ENCODE measurements at places on chromosomes 6 and 20. TPM values are rescaled to one million over a fixed set of nuclear protein-coding genes. Genes with fewer than 3 reads are reported as not detected.

DNA sequence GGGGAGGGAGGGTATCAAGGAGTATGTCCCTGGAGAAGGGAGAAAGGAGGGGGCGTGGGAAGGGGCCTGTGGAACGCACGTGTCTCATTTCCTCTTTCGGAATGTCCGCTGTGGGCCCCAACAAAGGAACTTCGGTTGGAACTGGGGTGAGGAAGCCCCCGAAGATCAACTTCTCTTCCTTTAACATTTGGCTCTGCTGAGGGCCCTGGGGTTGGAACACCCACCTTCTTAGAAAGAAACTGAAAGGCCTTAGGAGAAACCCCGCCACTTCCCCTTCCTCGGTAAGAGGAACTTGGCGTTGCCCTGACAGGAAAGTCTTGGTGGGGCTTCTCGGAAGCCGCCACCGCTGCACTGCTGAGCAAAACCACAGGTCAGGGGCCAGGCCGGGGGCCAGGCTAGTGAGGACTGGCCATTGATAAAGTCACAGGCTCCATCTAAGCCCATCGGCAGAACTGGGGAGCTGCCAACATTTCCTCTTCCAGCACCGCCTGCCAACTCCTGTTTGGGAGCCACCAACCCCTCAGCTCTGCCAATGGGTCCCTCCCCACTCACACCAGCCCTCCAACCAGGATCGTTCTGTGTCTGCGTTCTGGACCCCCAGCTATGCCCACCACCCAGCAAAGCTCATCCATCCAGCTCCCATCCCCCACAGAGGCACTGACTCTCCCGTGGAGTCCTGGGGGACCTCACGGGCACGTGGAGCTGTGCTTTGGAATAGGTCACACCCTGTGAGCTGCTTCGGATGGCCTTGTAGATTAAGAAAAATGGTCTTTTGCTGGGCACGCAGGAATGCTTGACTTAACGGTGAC lies 44.8 kb downstream of the FGD2 start:
- no peak for DNase-seq

DNA sequence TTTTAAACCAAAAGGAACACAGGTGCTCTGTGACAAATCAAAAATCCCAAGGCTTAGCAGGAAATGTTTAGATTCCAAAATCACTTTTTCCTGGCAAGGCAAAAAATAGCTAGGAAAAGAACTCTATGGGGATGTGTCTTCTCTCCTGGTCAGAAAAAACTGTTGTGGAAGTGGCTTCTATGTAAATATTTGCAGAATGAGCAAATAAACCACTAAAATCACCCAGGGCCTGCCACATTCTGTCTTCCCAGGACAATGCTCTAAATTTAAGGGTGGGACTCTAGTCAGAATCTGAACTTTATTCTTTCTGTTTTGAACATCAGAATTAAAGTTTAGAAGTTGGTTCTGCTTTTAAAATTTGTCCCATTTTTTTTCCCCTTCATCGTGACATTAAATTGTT lies 29.3 kb downstream of the GCM1 start:
- no peak for DNase-seq

- DNase-seq, result no peak
These were observed 41.8 kb downstream of the TFEB start for GRCh38 chr6:41693281-41694240.

DNA sequence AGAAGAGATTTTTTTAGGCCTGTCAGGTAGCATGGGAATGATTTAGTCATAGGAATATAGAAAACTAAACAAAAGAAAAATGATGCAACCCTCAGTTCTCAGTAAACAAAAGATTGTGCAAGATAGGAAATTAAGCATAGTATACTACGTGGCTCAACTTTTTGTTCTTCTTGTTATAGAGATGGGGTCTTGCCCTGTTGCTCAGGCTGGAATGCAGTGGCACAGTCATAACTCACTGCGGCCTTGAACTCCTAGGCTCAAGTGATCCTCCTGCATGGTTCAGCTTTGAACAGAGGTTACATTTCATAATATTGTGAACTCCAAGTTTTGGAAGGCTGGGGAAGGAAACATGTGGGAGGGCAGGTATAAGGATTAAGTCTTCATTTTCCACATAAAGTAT lies 28.5 kb downstream of the SLX4IP start:
- DNase-seq, result no peak

- no peak for DNase-seq
These were observed 36.9 kb downstream of the CRYBG1 start for GRCh38 chr6:106397431-106397830.

DNA sequence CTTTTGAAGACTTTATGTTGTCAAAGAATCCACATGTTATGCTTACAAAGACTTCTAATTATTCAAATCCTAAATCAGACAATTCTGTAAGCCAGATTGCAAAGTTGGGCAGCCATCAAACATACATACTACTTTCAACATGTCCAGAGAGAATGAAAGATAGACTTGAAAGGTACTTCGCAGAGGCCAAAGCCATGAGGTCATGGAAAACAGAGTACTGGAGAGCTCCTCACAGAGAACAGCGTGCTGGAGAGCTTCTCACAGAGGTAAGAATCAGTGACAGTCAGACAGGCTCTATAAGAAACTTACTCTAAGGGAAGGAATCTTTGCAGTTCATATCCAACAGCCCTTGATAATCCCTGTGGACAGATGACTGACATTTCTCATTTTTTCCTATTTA lies 400.2 kb downstream of the GJA1 start:
- DNase-seq, result no peak

- DNase-seq, result no peak
These were observed 434.1 kb upstream of the SOX4 start for GRCh38 chr6:21159465-21159864.

DNA sequence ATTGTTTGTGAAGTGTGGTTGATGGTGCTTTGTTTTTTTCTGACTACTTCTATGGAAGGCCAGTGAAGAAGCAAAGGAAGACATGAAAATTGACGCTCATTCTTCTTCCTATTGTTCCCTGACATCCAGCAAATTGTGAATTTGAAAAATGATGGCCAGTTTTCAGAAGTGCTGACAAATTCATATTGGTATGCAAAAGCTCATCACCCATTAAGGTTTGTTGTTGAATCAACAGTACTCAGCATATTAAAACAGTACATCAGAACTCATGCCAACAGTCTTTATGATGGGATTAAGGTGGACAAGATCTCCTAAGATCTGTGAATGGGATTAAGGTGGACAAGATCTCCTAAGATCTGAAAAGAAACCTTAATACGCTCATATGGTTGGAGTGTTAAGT lies 1.0 kb upstream of the MTG2 start:
- no peak for DNase-seq

DNA sequence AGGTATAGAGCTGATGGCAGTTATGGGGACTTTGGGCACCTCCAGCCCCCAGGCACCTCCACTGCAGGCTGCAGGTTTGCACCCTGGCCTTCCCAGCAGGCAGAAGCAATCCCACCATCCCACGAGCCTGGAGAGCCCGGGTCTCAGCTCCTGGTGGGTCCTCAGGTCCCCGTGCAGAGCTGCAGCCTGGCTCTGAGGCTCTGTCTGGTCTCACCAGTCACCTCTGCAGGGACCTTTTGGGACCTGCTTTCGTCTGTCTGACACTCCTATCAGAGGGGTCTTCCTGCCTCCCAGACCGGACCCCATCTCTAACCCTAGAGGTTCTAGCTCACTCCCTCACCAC lies 41.9 kb downstream of the FGD2 start:
- no peak for DNase-seq

GRCh38 chr6:41705996-41706835 lies 29.2 kb downstream of the TFEB start:
- no peak for DNase-seq

DNA sequence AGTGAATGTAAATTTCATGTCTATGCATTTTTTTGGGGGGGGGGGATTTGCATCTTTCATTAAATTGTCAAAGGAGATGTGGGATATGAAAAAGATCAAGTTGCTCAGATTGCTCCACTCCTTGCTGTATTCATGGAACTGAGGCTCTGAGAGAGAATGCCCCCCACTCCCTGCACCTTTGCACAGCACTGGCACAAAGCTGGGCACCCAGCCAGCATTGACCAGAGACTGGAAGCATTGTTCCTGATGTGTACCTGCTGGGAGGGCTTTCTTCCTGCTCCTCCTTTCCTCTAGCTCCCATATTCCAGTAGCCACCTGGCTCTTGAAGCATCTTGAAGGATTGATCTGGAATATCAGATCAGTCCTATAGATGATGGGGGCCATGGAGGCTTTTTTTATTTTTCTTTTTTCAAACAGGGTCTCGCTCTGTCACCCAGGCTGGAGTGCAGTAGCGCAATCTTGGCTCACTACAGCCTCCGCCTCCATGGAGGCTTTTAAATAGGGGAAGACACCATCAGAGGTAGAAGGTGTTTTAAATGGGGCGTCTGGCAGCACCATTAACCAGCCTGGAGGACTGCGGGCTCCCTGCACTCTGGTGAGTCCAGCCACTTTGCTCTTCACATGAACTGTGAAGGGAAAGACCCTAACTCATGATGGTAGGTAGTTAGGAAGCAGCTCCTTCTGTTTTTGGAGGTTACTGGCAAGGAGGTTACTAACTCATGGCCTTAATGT lies 10.9 kb downstream of the DUSP15 start:
- DNase-seq, result no peak

- peak; percentile 62 for DNase-seq
These were observed 119.1 kb downstream of the DHX35 start for GRCh38 chr20:39081255-39081654.

DNA sequence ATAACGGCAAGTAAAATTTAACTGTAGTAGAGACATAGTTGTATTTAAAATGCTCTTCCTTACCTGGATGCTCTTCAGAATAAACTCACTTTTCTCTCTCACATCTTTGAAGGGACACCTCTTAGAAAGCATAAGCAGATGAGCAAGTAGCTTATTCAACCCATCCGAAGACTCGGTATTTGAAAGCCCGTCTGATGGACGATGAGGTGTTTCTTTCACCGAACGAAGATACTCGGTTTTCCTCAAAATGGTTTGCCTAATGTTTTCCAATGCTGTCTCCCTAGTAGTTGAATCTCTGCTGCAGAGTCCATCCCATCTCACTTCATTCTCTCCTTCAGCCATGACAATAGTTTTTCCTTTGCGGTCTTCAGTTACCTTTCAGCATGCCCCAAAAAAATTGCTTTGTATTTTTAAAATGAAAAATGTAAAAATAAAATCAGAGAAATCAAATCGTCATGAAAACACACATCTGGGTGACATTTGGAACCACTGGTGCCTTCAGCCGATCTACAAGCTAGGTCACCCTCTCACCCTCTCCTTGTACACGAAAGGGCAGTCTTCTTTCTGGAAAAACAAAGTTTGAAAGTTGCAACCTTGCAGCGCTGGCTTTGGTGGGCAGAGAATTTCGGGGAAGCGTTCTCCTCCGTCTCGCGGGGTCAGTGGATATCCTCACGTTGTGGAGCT lies 772 bp downstream of the SESN1 start:
- no peak for DNase-seq

DNA sequence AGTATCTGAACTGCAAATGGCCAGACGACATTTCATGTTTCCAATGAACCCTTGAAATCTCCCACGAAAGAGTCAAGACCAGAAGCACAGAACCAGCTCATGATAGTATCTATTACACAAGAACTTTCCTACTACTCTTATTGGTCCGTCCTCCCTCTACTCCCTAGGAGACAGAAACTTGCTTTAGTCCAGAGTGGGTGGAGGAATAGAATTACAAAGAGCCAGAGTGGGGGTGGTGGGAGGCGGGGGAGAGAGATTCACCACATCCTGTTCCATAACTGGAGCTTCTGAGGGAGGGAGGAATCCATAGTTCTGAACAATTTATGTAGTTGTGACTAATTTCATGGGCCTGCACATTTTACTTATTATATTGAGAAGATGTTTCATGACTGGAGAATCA lies 18.5 kb upstream of the WFDC10A start:
- peak; percentile 39 for DNase-seq

DNA sequence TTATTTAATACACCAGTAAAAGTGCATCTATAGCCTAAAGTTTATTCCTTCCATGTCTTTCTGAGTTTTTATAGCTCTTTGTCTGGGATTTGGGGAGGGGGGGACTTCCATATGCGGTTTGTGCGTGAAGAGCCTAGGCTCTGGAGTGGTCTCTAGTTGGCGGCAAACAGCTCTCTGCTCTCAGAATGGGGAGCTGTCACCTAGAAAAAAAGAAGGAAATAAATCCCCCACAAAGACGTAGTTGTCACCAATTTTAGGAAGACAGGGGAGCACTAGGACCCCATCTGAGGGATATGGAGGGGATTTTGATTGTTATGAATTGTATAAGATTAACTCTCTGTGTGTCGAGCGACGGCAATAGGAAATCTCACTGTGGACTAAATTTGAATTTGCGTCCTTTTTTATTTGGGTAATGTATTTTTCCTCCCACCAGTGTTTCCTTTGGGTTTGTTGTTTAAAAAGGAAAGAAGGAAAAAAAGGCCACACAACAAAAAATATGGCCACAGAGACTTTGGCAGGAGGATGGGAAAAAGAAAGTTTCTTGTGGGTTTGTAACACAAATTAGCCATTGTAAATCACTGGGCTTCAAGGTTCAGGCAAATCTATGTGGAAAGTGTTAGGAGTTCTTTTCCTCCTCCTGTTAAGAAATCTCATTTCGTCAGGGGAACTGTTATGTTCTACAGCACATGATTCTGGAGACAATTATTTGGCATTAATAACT lies 7.4 kb downstream of the POU3F2 start:
- no peak for DNase-seq

GRCh38 chr20:14559612-14560011 lies 222.2 kb upstream of the FLRT3 start:
- no peak for DNase-seq

GRCh38 chr6:98539741-98540140 lies 294.6 kb upstream of the POU3F2 start:
- DNase-seq, result no peak

DNA sequence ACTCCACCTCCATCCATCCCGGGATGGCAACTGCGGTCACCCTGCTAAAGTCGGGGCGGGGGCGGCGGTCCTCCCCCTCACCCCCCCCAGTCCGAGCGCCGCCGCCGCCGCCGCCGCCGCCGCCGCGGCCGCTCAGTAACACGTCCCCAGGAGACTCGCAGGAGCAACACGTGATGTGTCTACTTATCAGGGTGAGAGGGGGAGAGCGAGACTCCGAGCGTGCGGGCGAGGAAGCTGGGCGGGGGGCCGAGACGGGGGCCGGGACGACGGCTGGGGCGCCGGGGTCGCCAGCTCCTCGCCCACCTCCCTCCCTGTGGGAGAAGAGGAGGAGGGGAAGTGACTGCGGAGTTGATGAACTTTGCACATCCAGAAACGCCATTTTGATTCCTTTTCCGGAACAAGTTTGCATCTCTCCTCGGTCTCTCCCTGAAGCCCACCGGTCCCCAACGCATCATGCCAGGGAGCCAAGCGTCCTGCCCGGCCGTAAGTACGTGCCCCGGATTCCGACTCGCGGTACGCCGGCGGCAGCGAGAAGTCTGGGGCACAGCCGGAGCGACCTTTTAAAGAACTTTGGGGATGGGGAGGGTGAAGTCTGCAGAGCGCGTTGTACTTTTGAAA lies at the start of gene RREB1:
Gene RREB1 (plus strand): TSS at position 384 of the 618 bp plus-strand sequence. CDS start 73,951 bp downstream, outside the sequence.
- peak; percentile 15 for DNase-seq

The MGME1 gene
- 37.1 TPM for total RNA-seq

The EFCAB8 gene
- 0.42 TPM for total RNA-seq

The TRIM31 gene
- total RNA-seq, result not detected

The ZSCAN12 gene
- total RNA-seq, result 0.81 TPM

The GLP1R gene
- total RNA-seq, result not detected

The MOG gene
- not detected for total RNA-seq

The ELOVL2 gene
- total RNA-seq, result 0.07 TPM

The SLC13A3 gene
- not detected for total RNA-seq

The RAB44 gene
- total RNA-seq, result 0.05 TPM
